8988T (cell line): ENCODE measurements at places on chromosomes 1 and 21.

DNA sequence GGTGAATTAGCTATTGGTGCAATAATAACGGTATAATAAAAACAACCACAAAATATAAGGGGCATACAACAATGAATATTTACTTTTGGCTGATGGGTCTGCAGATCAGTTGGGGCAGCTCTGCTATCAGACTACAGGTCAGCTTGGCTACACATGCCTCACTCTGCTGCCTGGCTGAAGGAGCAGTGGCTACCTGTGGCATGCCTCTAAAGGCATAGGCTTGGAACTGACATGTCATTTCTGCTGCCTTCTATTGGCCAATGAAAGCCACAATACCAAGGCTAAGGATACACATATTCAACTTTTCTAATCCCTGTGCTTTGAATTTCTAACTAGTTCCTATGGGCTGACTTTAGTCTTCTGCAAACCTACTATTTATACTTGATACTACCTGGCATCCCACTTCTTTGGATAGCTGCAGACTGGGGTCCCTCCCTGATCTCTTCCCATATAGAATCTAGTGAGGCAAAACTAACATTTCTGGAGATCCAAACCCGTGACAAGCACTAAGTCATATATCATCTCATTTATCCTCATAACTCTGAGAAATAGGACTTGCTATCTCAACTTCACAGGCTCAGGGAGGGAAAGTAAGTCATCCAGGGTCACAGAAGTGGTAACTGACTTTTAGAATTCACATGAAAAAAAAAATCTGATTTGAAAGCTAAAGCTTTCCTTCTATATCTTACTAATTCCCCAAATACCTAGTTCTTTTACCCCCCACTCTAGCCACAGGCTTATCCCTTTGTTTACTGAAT, 19.2 kb upstream of the SYDE2 start:
- no peak for DNase-seq

- no peak for DNase-seq
Observed at GRCh38 chr1:25095635-25096200, 136.6 kb downstream of the SYF2 start.

DNA sequence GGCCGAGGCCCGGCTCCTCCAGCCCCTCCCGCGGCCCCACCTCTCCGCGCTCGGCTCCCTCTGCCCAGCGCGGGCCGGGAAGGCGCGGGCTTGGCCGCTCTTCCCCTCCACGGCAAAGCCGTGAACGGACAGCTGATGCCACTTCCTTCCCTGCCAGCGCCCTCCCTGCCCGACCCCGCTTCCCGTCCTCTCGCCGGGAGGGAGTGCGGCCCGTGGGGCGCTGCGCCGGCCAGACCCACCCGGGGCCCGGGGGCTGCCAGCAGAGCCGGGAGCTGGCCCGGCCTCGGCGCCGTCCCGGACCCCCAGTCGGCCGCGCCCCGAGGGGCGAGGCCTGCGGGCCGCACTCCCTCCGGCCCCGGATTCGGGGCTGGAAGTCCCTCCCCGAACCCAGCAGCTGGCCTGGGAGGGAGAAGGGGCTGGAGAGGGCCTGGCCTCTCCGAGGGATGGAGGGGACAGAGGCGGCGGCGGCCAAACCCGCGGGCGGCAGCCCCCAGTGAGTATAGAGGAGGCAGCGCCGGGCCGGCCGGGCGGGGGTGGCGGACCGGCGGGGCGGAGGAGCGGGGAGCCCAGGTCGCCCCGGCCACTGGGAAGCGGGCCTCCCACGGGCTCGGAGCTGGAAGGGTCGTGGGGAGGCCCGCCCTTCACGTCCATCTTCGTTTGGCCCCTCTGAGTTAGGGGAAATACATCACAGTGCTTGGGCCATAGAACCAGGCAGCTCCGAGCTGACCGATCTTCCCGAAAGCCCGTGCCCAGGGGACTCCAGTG, at the start of gene KIAA1614:
KIAA1614 (plus strand) TSS at position 97 of the 765 bp plus-strand sequence; CDS start at position 444, 347 bp downstream.
- no peak for DNase-seq

DNA sequence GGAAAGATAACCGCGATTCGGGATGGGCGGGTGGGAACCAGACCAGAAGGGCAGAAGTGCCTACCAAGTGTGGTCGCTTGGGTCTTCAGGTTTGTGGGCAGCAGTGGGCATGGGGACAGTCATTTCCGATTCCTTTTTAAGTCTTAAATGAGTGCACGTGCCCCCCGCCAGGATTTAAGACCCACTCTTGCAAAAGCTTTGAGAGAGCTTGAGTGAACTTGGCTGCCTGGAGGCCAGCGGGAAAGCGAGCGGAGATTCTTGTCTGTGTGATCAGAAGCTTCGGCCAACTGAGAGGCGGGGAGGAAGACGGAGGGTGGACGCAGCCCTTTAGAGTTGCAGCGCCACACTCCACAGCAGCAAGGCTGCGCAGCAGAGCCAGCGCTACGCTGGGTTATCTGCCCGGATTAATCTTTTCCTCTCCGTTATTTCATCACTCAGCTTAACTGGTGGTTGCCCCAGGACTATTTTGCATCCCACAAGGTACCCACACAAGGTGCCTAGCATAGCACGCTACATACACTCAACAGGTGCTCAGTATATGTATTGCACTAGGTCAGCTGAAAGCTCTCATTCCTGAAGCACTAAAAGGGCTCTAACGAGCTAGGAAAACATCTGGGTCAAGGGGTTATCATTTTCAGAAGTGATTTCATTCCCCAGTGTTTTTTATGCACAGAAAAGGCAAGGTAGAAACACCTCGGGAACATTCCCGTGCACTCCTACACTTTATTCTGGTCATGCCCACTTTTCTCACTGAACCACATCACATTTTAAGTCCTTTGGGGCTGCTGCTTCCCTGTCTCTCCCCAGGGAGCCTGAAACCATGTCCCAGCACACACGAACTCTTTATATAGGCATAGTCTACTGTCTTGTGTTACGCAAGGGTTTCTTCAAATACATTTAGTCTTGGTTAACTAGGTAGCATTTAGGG, 1.5 kb upstream of the BATF3 start:
- no peak for DNase-seq

DNA sequence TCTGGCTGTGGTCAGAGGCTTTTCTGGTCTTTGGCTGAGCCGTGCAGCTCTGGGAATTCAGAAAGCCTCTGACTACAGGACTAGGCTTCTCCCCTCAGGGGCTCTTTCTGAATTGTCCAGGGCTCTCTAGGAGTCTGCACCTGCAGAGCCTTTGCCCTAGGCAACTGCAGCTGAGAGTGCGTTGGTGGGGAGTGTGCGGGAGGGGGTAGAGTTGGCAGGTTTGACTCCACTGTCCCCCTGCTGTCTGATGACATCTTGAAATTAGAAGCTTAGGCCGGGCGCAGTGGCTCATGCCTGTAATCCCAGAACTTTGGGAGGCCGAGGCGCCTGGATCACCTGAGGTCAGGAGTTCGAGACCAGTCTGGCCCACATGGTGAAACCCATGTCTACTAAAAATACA, 32.9 kb downstream of the KIAA1614 start:
- DNase-seq = no peak

DNA sequence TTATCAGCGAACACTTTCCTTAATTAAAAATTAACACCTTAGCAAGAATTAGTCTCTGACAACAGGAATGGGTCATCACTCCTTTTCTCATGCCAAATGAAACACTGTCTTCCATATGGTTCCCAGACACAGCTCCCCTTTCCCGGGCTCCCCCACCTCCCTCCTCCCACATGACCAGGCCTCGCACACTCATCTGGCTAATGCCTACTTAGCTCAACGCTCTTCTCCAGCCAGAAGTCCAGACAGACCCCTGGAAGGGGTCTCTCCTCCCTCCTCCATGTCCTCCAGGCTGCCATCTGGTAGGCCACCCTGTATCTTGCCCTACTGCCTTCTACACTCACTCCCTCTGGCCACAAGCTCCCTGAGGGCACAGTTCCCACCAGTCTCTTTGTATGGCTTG, 39.9 kb downstream of the KCNC4 start:
- no peak for DNase-seq

DNA sequence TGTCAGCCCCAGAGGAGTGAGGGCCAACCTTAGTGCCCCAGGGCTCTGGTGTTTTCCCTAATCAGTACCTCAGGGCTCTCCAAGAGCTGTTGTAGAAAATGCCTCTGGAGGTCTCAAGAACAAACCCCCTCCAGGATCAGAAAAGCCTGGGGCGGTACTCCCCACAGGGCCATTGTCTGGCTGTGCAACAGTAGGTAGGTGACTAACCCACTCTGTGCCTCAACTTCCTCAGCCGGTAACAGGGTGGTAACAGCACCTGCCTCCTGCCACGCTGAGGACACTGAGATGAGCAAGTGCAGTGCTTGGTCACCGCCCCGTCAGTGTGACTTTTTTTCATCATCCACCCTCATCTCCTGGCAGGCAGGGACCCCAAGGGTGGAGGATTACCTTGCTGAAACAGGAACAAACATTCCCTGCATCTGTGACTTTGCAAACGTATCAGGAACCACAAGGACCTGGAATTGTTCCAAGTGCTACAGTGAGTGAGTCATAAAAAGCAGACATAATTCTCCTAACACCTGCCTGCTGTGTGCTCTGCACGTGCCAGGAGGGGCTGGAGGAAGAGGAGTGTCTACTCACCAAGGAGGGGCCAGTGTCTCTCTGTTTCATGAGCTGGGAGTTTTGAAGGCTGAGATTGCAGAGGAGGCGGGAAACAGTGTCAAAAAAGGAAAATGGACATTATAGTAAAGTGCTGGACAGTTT, 440.8 kb downstream of the NPHP4 start:
- DNase-seq = no peak

DNA sequence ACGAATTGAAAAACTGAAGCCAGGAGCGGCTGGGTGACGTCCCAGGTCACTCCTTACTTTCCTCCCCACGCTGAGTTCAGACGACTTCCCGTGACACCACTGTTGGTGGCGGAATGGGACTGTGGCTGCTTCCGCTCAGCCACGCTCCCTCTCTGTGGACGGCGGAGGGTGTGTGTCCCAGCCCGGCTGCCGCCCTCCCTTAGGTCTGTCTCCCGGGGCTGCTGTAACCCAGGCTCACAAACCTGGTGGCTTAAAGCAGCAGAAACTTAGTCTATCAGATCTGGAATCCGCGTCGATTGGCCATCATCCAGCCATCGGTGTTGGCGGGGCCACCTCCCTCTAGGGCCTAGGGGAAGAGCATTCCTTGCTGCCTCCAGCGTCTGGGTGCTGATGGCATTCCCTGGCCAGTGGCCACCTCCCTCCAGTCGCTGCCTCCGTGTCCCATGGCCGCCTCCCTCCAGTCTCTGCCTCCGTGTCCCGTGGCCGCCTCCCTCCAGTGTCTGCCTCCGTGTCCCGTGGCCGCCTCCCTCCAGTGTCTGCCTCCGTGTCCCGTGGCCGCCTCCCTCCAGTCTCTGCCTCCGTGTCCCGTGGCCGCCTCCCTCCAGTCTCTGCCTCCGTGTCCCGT, 17.5 kb downstream of the TRPM2 start:
- DNase-seq = no peak

GRCh38 chr1:88731475-88732269, 47.6 kb downstream of the PKN2 start:
- DNase-seq = no peak

DNA sequence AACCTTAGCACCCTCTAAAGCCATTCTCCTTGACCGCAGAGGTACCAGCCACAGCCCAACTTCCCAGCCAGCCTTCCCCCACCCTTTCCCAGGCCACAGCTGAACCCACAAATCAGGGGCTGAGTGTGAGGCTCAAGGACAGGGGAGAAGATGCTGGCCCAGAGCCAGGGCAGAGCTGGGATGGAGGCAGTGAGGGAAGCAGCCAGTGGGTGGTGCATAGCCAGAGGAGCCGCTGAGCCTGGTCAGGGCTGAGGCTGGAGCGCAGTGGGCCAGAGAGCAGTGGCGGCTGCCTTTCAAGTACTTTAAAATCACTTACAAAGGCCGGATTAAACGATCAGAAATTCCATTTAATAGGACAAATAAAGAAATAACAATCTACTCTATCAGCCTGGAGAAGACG, 36.3 kb downstream of the DMAP1 start:
- DNase-seq = no peak

DNA sequence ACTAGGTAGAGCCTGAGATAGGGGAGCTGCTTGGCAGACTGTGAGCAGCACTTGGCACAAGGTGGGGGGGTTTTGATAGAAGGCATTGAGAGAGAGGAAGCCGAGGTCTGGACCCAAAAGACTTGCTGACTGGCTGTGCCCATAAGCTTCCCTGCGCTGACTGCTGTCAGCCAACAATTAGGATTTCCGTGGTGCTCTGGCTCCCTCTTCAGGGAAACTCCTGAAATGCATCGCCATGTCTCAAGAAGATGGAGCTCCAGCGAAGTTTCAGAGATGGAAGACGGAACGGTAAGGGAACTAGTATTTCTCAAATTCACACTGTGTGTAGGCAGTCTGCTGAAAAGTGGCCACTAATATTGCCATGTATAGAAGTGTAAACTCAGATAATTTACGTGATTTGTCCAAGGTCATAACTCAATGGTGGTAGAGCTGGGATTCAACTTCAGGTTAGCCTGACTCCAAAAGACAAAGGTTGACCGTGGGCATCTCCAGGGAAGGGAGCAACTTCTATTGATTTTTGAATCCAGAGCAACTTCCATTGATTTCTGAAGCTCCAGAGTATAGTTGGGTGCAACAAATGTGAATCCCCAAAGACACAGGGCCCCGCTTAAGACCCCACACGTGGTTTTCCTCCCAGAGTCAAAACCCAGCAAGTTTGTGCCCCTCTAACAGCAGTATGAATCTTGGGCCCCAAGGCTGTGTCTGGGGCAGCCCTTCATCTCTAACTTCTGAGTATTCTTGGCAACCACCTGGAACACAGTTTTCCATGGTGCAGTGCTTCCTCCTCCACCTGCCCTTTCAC, 44.5 kb upstream of the CRNN start:
- no peak for DNase-seq

GRCh38 chr1:201482755-201483154, 13.8 kb upstream of the PHLDA3 start:
- no peak for DNase-seq

DNA sequence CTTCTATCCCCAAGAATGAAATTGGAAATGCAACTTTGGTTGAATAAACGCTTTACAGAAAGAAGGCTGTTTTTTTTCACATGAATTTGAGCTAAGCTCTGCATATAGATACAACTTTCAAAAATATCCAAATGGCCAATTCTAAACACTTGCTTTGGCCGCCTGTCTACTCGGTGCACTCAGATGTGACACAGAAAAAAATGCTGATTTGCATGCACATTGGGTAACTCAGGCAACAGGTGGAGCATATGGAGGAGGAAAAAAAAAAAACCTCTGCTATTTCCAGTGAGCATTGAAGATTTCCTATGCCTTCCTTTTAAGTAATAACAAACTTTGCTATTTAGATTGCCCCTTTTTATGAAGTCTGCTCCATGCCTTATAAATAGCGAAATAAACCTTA, 262.5 kb downstream of the GRIK1 start:
- no peak for DNase-seq

- DNase-seq = no peak
Observed at GRCh38 chr1:44805311-44806024, 1.7 kb downstream of the DYNLT4 start.

DNA sequence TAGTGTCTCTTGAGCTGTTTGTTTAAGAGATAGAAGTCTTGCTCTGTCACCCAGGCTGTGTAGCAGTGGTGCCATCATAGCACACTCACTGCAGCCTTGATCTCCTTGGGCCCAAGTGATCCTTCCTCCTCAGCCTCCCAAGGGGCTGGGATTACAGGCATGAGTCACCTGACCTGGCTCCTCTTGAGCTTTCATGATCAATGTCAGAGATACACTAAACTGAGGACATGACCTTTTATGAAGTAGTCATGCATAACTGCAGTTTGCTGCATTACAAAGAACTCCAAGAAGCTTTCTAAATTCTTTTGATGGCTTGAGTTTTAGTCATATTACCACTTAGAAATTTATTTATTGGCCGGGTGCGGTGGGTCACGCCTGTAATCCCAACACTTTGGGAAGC, 77.7 kb downstream of the CC2D1B start:
- DNase-seq = no peak
